ENCODE measurements at places on chromosomes 3 and 15. TPM values are rescaled to one million over a fixed set of nuclear protein-coding genes. Genes with fewer than 3 reads are reported as not detected.

- H3K27me3 ChIP-seq: no peaks in the 10 kb centered on the region
- no peak overlapping the region for H3K4me3 ChIP-seq
- no peaks in the 10 kb centered on the region for H3K36me3 ChIP-seq
Observed at GRCh38 chr3:172836390-172836997, 86.0 kb downstream of the ECT2 start.

GRCh38 chr3:182697345-182697919 lies 95.9 kb upstream of the ATP11B start:
- DNase-seq: no peak
- no peaks in the 10 kb centered on the region for H3K27me3 ChIP-seq
- no peaks in the 10 kb centered on the region for H3K4me1 ChIP-seq

- DNase-seq: no peak
- H3K4me3 ChIP-seq: no peak overlapping the region
- H3K4me1 ChIP-seq: no peaks in the 10 kb centered on the region
- H3K36me3 ChIP-seq: peaks cover 14% of the 10 kb centered on the region
- no peaks in the 10 kb centered on the region for H3K27me3 ChIP-seq
- no peak overlapping the region for H3K27ac ChIP-seq
Observed at GRCh38 chr3:98797905-98798304, 34.8 kb downstream of the ST3GAL6 start.

DNA sequence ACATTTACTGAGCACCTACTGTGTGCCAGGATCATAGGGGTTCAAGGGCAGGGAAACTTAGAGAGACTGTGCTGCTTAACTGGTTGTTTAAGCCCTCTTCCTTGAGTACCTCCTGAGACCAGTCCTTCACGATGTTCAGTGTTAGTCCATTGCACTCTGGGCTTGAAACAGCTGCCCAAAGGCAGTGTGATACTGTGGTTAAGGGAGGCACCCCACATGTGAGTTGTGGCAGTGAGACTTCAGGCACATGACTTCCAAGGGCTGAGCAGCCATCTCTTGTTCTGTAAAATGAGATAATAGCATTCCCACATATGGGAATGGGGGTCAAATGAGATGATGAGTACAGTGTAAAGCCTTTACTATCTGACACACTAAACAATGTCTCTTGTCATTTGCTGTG lies 75.1 kb downstream of the LINGO1 start:
- H3K36me3 ChIP-seq: no peaks in the 10 kb centered on the region
- no peak overlapping the region for H3K27ac ChIP-seq
- no peaks in the 10 kb centered on the region for H3K27me3 ChIP-seq
- no peaks in the 10 kb centered on the region for H3K4me1 ChIP-seq
- no peak for DNase-seq
- no peak overlapping the region for H3K4me3 ChIP-seq

DNA sequence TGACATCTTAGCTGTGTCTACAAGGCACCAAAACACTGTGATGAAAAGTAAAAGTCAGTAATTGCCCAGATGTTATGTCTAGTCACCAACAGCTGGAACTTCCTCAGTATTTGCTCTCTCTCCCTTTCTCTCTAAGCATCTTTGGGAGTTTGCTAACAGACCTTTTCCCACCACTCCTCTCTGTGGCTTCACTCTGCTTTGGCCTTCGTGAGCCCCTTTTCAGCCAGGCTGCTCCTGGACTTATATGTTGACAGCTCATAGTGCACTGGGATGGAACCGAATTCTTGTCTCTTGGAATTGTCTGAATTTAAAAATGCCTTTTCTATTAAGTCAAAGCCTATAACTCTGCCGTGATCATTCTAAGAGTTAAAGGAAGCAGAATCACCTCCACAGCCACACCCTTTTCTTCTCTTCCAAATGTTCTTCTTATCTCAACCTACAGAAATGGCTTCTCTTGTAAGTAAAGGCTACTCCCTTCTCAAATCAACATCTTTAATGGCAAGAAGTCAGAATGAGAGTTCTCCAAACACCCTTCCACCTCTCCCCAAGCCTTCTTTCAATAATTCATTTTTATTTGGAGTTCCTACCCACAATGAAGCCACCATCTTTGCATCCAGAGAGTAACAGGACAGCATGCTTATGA lies 17.2 kb upstream of the FOXP1 start:
- H3K27ac ChIP-seq: no peak overlapping the region
- no peak overlapping the region for H3K4me3 ChIP-seq
- no peaks in the 10 kb centered on the region for H3K27me3 ChIP-seq
- no peak for DNase-seq

Gene DNAJC17
- 45.0 TPM for total RNA-seq

DNA sequence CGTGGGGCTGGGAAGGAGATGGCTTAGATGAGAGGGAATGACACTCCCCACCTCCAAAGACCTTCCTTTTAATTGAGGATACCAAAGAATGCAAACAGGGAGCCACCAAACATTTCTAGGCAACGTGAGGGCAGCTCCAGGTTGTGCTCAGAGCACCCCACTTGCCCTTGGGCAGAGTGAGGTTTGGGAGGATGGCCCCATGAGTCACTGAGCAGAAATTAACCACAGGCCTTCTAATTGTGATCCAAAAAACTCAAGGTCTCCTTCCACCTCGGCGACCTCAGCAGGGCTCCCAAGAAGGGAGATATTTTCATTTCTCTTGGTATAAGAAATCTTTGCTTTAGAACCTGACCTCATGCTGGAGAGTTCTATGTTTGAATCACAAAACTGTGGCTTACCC lies 305.0 kb upstream of the TPM1 start:
- no peaks in the 10 kb centered on the region for H3K4me1 ChIP-seq
- no peak overlapping the region for H3K4me3 ChIP-seq
- no peaks in the 10 kb centered on the region for H3K36me3 ChIP-seq
- no peak overlapping the region for H3K27ac ChIP-seq
- H3K27me3 ChIP-seq: no peaks in the 10 kb centered on the region
- DNase-seq: no peak

DNA sequence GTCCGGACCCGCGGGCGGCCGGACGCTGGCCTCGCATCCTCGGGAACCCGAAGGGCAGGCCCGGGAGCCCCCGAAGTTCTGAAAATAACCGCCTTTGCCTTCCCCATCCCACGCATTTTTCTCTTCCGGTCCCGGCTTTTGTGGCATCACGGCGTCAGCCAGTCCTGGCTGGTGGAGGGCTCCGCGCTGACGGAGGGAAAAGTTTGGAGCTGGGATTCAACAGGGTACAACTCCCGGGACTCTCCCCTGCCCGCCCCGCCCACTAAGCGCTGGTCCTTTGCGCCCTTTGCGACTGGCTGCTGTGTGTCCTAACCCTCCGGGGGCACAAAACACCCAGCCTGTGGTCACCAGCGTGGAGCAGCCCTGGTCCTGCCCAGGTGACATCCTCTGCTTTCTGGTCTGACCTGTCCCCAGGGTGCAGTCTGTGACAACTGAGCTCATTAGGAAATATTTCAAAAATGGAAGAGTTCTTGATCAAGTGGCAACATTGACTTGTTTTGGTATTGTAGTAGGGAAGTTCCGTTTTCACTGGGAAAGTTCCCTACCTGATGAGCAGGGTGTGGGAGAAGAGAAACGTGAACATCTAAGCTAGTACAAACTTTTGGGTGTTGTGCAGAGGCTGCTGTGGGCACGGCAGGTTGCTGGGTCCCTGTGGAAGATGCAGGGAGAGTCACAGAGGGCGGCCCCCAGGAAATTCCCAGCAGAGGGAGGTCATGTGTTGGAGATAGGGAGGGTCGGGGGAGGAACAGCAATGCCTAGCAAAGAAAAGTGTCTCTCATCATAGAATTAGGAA lies 775 bp downstream of the ARNT2 start:
- peaks cover 38% of the 10 kb centered on the region for H3K27me3 ChIP-seq
- no peak overlapping the region for H3K27ac ChIP-seq
- H3K4me3 ChIP-seq: peak overlapping the region; percentile 26
- DNase-seq: no peak
- H3K36me3 ChIP-seq: no peaks in the 10 kb centered on the region

Gene RBMS3
- total RNA-seq: 19.9 TPM
